Activated CD4-positive, alpha-beta T cell treated with anti-CD3 and anti-CD28 coated beads, Interleukin-2, amount 50 U/mL, for 48 hours (primary cell): ENCODE measurements at places on chromosomes 12 and 14.

- DNase-seq = no peak
Measured at GRCh38 chr12:60684988-60685655, 1089.3 kb downstream of the SLC16A7 start.

GRCh38 chr12:111598637-111599452 is at the start of gene ATXN2:
Gene ATXN2, minus strand, starts transcription at chr12:111599315. Its CDS starts 281 bp downstream, at chr12:111599034.
- DNase-seq = peak; percentile 65

DNA sequence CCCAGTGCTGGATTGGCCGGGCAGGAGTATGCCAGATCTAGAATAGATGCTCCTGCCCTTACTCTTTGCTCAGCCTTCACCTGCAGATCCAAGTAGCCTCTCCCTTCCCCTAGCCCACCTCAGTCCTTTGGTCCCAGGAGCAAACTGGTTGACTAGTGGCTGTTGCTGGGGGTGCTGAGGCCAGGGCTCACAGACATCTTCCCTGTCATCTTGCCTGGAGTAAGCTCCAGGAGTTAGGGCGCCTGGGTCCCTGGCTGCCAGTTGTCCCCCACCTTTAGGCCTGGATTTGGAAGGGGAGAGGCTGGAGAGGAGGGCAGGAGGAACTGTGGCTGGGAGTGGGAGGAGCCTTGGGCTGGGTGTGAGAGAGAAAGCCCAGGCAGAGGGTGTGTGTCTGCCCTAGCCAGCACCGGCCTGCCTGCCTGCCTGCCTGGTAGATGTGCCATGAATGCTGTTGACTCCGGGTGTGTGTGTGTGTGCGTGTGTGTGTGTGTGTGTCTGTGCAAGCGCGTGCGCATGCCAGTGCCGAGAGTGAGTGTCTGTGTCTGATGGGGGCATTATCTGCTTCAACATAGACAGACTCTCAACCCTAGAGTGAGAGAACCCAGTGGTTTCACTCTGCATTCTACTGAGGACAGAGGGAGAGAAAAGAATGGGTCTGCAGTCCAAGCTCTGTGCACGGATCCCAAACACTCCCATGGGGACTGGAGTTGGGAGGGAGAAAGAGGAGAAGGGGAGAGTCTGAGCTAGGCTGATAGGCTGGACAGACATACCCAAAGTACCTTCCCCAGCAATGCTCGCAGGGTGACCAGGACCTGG is 845 bp upstream of the RARG start:
- peak; percentile 48 for DNase-seq

DNA sequence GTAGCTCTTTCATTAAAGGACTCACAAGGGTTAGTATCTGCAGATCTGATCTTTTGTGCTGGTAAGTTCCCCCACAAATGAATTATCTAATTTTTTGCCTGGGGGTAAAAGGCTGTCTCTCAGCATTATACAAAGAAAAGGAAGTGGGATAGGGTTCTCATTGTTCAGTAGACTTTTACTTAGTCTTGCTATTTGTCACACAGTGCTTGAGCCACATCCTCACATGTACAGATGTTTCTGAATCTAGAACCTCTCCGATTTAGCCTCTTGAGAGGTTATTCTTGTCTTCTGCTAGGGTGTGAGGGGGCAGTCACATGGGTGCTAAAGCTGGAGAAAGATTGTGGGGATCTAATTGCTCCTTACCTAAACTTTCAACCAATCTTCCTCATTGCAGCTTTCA is 93.0 kb downstream of the SLC41A2 start:
- DNase-seq = no peak

DNA sequence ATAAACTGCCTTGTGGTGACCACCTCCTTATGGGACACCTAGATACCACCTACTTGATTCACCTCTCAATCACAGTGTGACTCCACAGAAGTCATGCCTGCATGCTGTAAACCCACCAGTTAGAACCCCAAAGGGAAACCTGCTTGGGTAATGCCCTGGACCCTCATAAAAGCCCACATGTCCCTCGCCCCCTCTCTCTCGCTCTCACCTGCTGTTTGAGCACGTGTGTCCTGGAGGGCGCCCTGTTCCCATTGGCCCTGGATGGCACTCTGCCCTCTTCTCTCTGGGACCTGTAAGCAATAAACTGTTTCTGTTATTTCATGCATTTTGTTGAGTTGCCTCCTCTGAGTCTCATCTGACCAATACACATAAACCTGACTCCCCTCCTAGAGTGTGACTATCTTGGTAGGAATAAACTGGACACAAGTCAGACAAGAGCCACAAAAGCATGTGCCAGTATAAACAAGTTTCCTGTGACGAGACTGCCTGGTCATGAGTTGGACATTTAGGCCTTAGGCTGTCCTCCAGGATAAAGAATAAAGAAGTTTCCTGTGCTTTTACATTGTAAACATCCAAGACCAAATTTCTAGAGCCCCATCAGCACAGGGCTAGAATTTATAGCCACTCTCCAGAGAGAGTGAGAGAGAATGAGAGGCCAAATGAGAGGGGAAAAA is 8.6 kb downstream of the IFI27L2 start:
- no peak for DNase-seq

DNA sequence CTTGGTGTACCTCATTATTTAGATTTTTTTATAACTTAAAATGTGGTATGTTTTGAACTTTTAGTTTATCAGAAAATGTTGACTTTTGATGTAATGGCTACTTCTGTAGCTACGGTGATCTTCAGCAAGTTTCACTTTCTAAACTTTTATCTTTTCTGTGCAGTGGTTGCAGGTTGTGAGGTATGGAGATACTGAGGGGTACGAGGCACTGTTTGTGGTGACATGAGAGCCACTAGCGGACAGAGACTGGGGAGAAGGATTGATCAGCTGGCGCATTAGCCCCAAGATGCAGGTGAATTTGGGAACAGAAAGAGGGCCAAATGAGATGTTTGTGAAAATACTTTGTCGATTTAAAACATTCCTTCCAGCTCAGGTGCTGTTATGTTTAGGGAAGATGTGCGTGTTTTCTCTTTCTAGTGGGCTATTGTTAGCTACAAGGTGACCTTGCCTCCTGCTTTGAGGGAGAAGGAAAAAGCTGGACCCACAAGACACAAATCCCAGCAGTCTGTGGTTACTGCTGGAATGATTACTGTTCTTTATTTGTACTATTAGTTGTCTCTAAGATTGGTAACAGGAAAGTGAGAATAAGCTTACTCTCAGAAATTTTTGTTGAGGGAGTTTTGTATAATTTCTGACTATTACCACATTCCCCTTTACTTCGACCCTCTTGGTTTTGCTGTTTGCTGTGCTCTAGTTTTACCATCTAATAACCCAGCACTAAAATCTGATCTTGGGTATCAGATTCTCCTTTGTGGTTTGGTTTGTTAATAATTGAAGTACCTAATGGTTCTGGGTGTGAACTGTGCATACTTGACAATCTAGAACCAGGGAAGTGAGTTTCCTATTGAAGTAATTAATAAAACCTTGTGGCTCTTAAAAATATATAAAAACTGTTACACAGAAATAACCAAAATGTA is 61.7 kb downstream of the FBXO34 start:
- no peak for DNase-seq

DNA sequence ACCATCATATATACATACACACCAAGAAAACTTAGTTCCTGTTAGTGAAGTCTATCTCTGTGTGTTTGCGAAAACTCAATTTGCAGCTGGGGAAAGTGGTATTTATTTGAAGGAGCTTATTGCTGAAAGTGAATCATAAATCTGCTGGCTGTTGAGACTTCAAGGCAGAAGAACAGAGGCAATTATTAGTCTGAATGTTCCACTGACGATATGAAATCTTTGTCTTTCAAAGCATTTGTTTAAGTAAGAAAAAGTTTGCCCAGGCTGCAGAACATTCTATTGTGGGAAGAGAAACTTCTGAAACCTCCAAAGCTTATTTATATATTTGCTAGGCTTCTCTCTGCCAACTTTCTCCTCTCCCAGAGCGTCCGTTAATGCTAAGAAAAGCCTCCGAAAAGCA is 255.7 kb upstream of the TMPO start:
- no peak for DNase-seq

- no peak for DNase-seq
Measured at GRCh38 chr14:32189811-32190210, 12.0 kb upstream of the RNU6-7 start.

DNA sequence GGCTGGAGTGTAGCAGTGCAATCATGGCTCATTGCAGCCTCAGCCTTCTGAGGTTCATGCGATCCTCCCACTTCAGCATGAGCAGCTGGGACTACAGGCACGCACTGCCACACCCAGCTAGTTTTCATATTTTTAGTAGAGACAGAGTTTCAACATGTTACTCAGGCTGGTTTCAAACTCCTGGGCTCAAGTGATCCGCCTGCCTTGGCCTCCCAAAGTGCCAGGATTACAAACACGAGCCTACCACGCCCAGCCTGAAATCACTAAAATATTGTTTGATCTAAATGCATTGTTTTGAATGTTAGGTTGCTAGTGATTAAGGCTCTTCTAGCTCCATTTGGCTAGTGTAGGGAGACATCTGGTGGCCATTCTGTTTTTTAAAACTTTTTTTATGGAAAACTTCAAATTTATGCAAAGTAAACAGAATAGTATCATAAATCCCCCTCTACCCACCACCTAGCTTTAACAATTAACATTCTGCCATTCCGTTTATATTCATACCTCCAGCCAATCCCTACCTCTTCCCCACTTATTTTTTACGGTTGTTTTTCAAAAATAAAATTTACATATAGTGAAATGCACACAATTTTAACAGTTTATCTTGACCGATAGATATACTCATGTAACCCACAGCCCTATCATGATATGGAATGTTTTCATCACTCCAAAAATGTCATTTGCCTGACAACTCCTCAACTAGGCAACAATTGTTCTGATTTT is 37.8 kb downstream of the MYO1H start:
- no peak for DNase-seq

DNA sequence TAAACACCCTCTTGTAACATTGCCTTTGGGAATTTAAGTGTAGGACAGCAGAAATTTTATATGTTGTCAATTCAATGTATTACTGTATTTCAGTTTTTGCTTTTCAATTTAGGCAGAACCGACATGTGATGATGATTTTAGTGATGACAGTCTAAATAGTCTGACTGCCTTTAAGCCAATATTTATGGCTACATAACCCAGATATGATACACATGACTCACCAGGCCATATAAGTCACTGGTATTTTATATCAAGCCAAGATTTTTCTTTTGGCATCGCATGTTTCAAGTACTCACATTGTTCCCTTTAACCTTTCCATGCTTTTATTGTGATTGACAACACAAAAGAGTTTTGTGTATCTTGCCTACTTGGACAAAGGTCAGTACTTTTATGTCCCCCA is 13.6 kb upstream of the PPM1A start:
- DNase-seq = no peak
